ENCODE measurements at places on chromosomes 4 and X.

DNA sequence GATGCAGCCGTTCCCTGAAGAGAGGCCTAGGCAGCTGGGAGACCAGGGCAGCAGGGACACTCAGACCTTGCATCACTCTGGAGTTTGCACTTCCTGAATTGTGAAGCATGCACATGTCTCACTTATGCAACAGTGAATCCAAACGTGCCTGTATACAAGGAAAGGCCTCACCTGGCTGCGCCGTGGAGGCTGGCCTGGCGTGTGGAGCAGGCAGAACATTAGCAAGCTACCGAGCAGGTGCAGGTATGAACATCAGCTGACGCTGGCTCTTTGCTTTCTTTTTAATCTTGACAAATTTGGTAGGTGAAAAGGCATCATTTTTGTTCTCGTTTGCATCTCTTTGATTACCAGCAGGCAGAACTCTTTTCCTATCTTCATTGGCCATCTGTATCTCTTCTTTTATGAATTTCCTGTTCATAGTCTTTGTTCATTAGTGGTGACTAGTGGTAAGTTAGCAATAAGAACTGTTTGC, 37.1 kb upstream of the IRAK1 start:
- no peak for DNase-seq

DNA sequence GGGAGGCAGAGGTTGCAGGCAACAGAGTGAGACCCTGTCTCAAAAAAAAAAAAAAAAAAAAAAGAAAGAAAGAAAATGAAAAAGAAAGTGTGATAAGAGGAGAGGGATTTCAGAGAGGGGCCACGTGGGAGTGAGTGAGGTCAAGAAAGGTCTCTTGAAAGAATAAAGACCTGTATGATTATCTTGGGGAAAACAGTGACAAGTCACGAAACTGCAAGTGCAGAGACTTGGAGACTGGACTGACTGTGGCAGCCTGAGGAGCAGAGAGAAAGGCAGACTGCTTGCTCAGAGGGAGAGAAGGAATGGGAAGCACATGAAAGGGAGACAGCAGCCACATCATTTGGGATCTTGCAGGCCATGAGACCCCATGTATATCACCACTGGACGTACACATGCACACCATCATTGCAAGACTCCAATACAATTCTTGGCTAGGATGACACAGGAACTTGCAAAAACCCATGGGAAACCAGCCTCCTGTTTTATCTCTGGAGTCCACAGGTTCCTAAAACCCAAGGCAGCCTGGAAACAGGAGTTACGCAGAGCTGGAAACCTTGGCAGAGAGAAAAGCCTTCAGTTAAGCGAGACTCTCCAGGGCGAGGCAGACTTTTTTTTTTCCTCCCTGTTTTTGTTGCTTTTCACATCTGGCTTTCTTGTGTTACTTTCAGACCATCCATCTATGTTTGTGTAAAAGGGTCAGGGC, 207.0 kb upstream of the TBL1X start:
- no peak for DNase-seq

DNA sequence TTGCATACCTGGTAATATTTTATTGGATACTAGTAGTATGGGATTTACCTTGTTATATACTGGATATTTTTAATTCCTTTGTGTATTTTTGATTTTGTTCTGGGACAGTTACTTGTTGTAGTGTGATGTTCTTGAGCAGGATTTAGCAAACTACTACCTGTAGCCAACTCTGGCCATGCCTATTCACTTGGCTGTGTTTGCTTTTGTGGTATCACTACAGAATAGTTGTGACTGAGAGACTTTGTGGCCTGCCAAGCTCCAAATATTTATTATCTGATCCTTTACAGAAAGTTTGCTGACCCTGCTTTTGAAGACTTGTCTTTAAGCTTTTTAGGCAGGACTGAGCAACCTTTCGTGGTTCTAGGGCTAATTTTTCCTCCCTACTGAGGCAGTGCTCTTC, 17.8 kb downstream of the ZCCHC4 start:
- no peak for DNase-seq

DNA sequence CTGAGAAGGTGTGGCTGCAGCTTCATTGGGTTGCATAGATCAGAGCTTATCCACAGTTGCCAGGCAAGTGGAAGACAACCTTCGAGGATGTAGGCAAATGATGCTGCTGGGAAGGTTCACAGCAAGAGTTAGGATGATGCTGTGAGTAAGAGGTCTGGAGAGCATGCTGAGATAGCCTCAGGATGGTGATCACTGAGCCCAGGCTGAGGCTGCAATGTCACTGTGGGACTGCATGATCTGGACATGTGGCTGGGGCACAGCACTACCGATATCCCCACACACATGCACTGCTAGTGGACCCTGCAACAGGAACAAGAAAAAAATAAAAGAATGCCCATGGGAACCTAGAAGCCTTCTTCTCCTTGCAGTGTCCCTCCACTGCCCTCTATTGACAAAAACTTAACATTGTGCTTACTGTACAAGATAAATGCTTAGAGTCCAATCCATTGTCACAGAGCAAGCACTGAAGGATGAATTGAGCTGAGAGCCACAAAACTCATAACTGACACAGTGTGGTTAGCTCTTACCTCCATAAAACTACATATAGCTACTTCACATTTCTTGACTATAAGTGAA, 105.6 kb downstream of the CNKSR2 start:
- no peak for DNase-seq

GRCh38 chrX:150337536-150337935, 25.6 kb upstream of the MAMLD1 start:
- DNase-seq, result no peak

DNA sequence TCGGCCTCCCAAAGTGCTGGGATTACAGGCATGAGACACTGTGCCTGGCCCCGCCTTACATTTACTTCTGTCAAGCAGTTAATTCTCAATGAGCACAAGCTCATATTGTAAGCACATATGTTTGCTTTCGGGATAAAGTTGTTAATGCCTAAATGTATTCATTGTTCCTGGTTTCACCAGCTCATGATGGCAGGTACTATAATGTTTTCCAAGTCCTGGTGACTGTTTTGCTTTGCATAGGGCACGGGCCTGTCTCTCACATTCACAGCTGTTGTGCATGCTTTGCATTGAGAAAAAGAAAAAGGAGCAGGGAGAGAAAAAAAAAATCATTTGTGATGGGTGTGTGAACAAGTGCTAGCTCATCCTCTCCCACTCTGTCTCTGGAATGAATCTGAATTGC, 661.2 kb upstream of the TENM3 start:
- no peak for DNase-seq

- no peak for DNase-seq
Measured at GRCh38 chr4:154573190-154573870, 10.5 kb downstream of the FGB start.

DNA sequence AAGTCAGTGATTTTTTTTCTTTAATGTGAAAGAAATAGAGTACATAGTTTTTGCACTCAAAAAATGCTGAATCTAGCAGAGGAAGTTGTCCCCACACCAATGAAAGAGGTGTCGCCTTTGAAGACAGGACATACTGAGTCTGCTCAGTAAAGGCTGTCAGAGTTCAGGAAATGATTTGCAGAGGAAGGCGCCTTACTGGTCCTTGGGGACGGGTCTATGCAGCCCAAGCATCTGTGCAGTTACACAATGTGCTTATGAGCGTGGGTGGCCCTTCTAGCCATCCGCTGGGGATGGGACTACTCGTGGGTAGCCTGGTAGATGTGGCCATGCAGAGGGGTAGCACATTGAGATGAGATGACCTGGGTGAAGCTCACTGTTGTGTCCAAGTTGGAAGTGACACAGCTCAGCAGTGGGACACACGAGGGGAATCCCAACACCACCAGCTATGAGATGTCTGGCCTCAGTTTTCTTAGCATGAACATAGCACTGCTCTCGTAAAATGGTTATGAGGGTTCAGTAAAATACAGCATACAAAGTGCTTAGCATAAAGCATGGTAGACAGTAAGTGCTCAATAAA, 116.5 kb upstream of the RBPJ start:
- DNase-seq, result no peak

DNA sequence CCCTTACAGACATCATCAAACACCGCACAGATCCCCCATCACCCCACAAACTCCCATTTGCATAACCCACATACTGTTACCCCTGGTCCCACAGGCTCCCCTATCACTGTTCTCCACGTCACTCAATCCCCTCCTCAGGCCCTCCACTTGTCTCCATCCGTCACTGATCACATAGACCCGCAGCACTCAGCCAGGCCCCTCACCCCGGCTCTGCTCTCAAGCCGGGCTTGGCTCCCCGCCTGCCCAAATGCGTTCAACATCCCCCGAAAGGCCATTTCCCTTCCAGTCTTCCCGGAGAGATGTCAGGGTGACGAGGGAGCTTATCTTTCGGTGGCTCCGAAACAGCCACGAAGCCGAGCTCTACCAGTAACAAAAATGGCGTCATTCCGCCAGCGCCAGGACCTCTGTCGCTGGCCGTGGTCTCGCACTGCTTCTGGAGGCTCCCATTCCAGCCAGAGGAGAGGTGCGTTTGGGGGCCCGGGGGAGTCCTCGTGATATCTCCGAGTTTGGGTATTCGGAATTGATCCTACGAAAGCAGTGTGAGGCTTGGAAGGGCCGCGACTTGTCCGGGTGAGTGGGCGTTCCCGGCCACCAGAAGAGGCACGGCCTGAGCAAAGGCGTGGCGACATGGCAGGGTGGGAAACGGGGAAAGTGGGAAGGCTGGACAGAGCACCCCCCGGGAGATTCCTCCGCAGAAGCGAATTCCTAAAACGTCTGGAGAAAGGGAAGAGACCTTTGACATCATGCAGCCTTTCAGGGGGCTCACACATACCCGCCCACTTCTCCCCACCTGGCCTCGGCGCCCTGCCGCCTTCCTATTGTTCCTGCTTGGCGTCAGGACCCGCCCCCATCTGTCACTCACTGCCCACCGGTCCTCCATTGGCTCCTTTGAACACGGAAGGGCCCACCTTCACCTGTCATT, at the start of gene ZNF630:
TSS of gene ZNF630 (minus strand) at position 577 of the 922 bp plus-strand sequence. CDS start 4,754 bp downstream, outside the sequence.
- DNase-seq, result peak; percentile 2

GRCh38 chr4:69642961-69643360, 3.5 kb upstream of the UGT2A2 start:
- DNase-seq, result no peak

GRCh38 chr4:121122661-121123060, 41.5 kb downstream of the TNIP3 start:
- DNase-seq, result no peak

- no peak for DNase-seq
Measured at GRCh38 chr4:5133201-5133600, 81.9 kb downstream of the STK32B start.

- no peak for DNase-seq
Measured at GRCh38 chrX:98548519-98548918, 1664.8 kb downstream of the RPA4 start.

DNA sequence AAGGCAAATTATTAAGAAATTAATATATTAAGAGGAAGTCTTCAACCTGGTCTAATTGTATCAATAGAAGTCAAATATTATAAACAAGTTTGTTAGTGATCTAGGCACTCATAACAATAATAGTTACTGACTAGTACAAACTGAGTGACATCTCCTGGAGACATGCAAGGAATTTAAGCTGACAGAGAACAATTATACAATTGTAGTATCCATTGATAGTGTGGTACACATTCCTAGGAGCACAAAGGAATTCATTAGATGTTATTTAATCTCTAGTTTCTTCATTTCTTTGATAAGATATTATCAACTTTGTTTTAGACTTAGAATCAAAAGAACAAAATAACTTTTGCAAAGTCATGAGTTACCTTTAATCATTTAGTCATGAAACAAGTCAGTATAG, 1048.6 kb downstream of the PCDH7 start:
- no peak for DNase-seq

DNA sequence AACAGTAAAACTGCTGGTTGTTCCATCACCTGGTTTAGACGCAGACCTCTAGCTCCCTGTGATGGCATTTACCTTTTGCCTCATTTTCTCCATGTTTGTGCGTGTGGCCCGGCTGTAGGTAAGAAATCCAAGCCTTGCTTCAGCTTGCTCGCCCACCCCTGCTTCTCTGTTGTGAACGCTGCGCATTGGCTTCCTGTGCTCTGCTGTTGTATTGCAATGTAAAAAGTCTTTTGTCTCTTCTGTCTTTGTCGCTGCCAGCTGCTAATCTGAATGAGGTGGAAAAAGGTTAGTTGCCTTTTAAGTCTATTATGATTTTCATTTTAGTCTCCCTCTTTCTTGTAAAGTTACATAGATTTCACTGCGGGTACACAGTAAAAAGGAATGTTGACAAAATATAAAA, 127.3 kb upstream of the PACRGL start:
- DNase-seq, result no peak

DNA sequence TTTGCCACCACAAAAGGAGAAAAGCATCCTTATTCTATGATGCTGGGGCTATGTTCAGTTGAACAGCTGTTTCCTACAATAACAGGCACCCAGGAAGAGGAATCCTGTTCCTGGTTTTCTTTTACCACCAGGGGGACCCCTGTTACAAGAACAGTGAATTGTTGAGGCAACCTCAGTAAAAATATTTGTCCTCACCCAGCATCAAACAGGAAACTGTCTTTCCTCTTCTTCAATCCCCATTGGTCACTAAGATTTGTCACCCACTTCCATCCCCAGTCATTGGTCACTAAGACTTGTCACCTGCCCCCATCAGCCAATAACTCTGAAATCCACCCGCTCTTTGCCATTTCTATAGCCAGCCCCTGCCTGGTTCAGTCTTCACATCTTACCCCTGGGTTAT, 143.5 kb upstream of the GALNT7 start:
- DNase-seq, result no peak

- DNase-seq, result no peak
Measured at GRCh38 chr4:152676052-152676854, 3.5 kb downstream of the TMEM154 start.

- no peak for DNase-seq
Measured at GRCh38 chrX:12330841-12331240, 192.6 kb downstream of the FRMPD4 start.

DNA sequence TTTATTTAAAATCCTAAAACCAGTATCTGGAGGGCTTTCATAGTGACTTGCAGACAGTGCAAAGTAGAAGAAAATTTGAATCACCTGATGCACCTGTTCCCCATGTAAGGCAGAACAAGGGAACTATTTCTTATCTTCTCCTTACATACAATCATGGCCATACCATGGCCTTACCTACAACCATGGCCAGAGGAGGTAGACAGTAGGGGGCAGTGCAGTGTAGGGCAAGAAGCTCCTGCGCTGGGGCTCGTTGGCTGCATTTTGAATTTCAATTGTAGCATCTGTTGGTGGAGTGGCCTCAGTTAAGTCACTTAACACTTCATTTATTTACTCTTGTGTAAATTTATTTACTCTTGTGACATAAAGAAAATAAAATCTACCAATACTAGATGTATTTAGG, 33.0 kb downstream of the GALNTL6 start:
- no peak for DNase-seq

GRCh38 chr4:1010395-1011021, 918 bp upstream of the FGFRL1 start:
- DNase-seq, result peak; percentile 42

DNA sequence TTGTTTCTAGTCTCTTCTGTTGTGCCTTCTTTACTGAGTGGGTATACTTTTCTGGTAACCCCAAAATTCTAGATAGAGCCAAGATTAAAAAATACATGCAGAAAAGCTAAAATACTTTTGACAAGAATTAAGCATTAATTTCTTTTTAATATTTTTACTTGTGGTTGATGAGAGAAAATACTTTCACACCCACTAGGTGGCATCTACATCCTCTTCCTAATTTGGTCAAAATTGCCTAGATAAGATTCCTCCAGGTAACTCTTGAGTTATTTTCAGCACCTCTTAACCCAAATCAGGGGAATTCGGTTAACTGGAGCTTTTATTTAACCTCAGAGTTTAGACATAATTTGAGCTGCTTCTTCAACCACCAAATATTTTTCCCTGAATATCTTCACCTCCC, 28.4 kb upstream of the COX7B2 start:
- DNase-seq, result no peak

GRCh38 chr4:42821230-42821629, 71.3 kb upstream of the GRXCR1 start:
- DNase-seq, result no peak
